Upper lobe of left lung (tissue), 6 donors: ENCODE measurements at places on chromosomes 4 and X. TPM values are rescaled to one million over a fixed set of nuclear protein-coding genes. Genes with fewer than 3 reads are reported as not detected.

DNA sequence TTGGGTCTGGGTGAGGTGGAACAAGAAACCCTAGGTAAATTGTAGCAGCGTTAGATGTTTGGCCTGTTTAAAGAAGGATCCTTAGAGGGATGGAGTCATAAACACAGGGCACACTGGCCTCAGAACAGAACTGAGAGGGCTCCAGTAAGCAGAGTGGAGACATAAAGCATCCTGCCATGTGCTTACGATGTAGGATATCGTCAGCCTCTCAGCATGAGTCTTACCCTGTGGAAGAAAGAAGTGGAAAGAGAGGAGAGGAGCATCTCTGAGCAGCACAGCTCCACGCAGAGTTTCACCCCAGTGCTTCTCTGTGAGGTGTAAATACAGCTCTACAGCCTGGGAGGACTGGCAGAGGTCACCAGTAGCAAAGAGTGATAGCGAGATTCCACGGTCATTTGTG, 27.8 kb upstream of the SORBS2 start:
- no peak overlapping the region for H3K4me3 ChIP-seq
- H3K4me1 ChIP-seq = peaks cover 27% of the 10 kb centered on the region
- no peaks in the 10 kb centered on the region for H3K27me3 ChIP-seq

- no peak overlapping the region for H3K4me3 ChIP-seq
- no peak overlapping the region for H3K27ac ChIP-seq
- H3K27me3 ChIP-seq = no peaks in the 10 kb centered on the region
- no peaks in the 10 kb centered on the region for H3K36me3 ChIP-seq
- peak; percentile 79 for DNase-seq
- H3K4me1 ChIP-seq = peaks cover 8% of the 10 kb centered on the region
Measured at GRCh38 chr4:184163813-184164212, 53.9 kb downstream of the ENPP6 start.

GRCh38 chr4:77127837-77128621, 29.0 kb upstream of the CCNG2 start:
- H3K4me1 ChIP-seq = no peaks in the 10 kb centered on the region
- peak overlapping the region; percentile 57 for H3K27ac ChIP-seq
- H3K36me3 ChIP-seq = no peaks in the 10 kb centered on the region
- H3K27me3 ChIP-seq = no peaks in the 10 kb centered on the region
- H3K4me3 ChIP-seq = no peak overlapping the region

GRCh38 chr4:128301979-128302378, 14.4 kb upstream of the PGRMC2 start:
- H3K4me3 ChIP-seq = no peak overlapping the region
- H3K4me1 ChIP-seq = no peaks in the 10 kb centered on the region
- no peak for DNase-seq
- H3K27ac ChIP-seq = no peak overlapping the region

- H3K4me1 ChIP-seq = peaks cover 29% of the 10 kb centered on the region
- H3K27me3 ChIP-seq = peaks cover 31% of the 10 kb centered on the region
Measured at GRCh38 chr4:3765271-3766035, 732 bp upstream of the ADRA2C start.

DNA sequence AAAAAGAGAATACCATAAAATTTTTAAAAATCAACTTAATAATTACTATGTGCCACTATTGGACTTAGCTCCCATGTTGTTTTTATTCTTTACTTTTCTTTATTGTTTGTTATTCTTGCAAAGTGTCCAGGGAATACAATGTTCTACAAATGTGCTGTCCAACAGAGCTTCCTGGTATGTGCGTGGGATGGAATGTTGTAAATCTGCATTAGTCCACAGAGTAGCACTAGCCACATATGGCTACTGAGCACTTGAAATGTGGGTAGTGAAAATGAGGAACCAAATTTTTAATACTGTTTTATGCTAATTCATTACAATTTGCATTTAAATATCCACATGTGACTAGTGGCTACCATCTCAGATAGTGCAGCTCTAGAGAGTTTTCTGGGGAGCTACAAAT, 14.3 kb upstream of the CORIN start:
- no peak overlapping the region for H3K27ac ChIP-seq
- H3K4me3 ChIP-seq = no peak overlapping the region
- peaks cover 33% of the 10 kb centered on the region for H3K36me3 ChIP-seq
- H3K4me1 ChIP-seq = no peaks in the 10 kb centered on the region

DNA sequence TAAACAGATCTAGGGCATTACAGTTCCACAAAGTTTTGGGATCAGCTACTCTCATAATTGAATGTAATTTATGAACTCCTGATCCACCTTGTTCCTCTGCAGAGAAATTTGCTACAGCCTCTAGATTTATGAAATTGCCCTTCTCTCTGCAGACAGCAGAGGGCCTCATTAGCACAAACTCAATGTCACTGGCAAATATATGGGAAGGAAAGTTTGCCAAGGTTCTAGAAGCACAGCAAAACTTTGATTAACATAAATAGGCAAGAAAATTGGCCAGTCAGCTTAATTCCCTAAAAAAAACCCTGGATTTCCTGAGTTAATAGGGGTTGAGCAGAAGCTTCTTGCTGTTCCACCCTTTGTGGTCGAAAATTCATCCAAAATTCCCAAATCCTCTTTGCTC, 31.5 kb downstream of the PRPS1 start:
- no peak overlapping the region for H3K27ac ChIP-seq
- H3K27me3 ChIP-seq = no peaks in the 10 kb centered on the region
- H3K4me1 ChIP-seq = peaks cover 15% of the 10 kb centered on the region

GRCh38 chrX:100048156-100048555, 361.9 kb downstream of the PCDH19 start:
- no peaks in the 10 kb centered on the region for H3K36me3 ChIP-seq
- DNase-seq = no peak
- H3K27me3 ChIP-seq = no peaks in the 10 kb centered on the region
- no peak overlapping the region for H3K4me3 ChIP-seq

DNA sequence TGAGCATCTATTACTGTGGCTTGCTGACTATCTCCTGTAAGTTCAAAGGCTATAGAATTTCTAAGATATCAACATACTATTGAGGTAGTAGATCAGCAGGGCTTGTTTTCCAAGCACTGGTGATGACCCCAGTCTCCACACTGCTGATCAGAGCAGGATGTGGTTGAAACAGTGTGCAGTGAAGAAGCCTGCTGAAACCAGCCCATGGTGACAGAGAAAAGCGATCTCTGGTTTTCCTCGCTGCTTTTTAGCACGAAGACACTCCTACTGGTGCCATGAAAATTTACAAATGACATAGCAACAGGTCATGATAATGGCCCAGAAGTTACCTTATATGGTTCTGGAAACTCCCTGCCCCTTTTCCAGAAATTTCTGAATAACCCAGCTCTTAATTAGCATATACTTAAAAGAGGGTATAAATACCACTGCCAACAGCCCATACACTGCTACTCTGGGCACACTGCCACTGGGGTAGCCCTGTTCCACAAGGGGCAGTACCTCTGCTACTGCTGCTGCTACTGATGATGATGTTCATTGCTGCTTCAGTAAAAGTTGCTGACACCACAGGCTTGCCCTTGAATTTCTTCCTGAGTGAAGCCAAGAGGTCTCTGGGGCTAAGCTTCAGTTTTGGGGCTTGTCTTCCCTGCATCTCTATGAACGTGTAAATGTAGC, 1689.5 kb upstream of the PCDH10 start:
- no peak for DNase-seq
- no peaks in the 10 kb centered on the region for H3K36me3 ChIP-seq
- no peak overlapping the region for H3K27ac ChIP-seq
- H3K4me3 ChIP-seq = no peak overlapping the region
- H3K27me3 ChIP-seq = no peaks in the 10 kb centered on the region

DNA sequence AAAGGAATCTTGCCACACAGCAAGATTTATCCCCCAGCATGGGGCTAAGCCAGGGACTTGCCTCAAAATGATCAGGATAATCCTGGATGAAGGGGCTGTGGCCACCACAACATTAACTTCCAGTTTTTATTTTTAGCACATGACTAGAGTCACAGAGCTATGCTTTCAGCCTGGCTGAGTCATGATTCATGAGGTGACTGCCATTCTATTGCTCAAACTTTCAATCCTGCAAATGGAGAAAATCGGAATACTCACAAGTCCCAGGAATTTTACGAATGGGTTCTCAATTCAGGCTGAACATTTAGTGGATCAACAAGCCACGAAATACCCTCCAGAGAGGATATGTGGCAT, 70.7 kb upstream of the HPGD start:
- H3K27ac ChIP-seq = peak overlapping the region; percentile 15
- H3K4me3 ChIP-seq = no peak overlapping the region
- H3K36me3 ChIP-seq = no peaks in the 10 kb centered on the region
- H3K4me1 ChIP-seq = peaks cover 13% of the 10 kb centered on the region
- DNase-seq = peak; percentile 31

DNA sequence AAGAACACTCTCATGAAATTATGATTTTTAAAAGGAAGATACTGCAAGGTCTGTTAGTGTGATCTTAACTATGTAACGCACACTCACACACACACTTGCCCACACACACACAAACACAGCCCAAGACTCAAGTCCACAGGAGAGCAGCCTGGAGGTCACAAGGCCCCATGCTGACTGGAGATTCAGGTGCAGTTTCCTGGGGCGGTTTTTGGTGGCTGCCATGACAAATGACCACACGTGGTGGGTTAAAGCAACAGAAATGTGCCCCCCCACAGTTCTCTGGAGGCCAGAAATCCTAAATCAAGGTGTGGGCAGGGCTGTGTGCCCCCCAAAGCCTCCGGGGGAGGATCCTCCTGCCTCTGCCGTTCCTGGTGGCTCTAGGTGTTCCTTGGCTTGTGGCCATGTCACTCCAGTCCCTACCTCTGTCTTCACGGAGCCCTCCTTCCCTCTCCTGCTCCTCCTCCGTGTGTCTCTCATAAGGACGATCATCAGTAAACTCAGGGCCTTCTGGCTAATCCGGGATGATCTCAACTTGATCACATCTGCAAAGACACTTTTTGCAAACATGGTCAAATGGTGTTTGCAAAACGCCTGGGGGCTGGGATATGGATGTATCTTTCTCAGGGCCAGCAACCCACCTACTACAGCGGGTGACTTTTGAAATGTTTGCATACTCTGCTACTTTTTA, 9.7 kb upstream of the HTRA3 start:
- H3K27me3 ChIP-seq = no peaks in the 10 kb centered on the region
- H3K4me1 ChIP-seq = no peaks in the 10 kb centered on the region
- no peaks in the 10 kb centered on the region for H3K36me3 ChIP-seq

GRCh38 chr4:145099653-145100052, 1.5 kb downstream of the ABCE1 start:
- H3K36me3 ChIP-seq = no peaks in the 10 kb centered on the region
- H3K4me3 ChIP-seq = no peak overlapping the region

DNA sequence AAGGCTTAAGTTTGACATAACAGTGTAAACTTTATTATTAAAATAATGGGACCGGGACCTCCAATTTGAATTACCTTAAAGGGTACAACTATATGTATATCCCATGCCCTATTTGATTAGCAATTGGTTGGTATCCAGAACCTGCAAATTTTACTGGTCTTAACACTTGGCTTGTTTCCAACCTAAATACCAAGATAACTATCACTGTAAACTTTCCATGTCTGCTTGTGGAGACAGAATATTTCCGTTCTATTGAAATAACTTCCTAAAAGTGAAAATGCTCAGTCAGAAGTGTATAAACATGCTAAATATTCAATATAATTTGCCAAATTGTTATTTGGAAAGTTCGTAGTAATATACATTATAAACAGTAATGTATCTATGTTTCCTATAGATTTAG, 154.0 kb downstream of the TMEM47 start:
- no peak for DNase-seq
- no peak overlapping the region for H3K27ac ChIP-seq
- no peaks in the 10 kb centered on the region for H3K36me3 ChIP-seq

GRCh38 chr4:16082426-16083240, 1.2 kb downstream of the PROM1 start:
- DNase-seq = peak; percentile 87
- H3K4me1 ChIP-seq = peaks cover 22% of the 10 kb centered on the region
- H3K4me3 ChIP-seq = peak overlapping the region; percentile 47
- no peaks in the 10 kb centered on the region for H3K27me3 ChIP-seq

DNA sequence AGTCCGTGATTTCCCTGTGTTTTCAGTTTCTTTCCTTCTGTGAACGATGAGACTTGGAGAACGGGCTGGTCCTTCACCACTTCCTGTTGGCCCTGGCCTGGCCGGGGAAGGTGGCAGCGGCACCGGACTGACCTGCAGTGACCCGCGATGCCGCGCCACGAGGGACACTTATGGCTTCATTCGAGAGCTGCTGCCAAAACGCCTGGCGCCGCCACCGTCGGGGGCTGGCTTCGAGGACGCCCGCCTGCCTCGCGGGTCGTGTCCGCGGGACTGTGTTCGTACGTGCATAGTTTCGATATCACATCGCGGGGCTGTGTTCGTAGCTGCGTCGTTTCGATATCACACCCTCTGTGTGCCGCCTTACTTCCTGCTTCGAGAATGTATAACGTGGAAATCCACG, 7.5 kb upstream of the UVSSA start:
- no peak for DNase-seq
- peaks cover 3% of the 10 kb centered on the region for H3K4me1 ChIP-seq
- H3K27me3 ChIP-seq = no peaks in the 10 kb centered on the region
- H3K4me3 ChIP-seq = no peak overlapping the region
- H3K27ac ChIP-seq = no peak overlapping the region

DNA sequence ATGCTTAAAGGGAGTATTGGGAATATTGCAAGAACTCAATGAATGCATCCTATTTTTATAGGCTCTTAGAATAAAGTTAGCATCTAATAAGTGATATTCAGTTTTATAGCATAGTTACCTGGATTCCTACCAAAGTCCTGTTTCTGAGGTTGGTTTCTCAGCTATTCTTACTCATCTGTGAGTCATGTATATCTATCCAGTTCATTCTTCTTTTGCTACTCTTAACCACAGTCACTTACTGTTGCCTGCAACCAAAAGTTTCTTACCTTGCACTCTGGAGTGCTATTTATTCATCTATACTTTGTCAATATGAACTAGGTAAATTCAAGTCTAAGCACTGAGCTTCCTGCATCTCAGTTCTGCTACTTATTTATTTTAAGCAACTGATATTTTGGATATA, 322.5 kb downstream of the HS3ST1 start:
- no peak overlapping the region for H3K4me3 ChIP-seq
- no peak overlapping the region for H3K27ac ChIP-seq
- H3K4me1 ChIP-seq = no peaks in the 10 kb centered on the region
- H3K36me3 ChIP-seq = no peaks in the 10 kb centered on the region
- DNase-seq = no peak

Gene NEIL3
- total RNA-seq = 0.46 TPM

Gene GUCY1A1
- 59.9 TPM for total RNA-seq

Gene PNMA6A
- total RNA-seq = not detected

Gene OPRPN
- total RNA-seq = not detected

Gene LINC00632
- total RNA-seq = 18.3 TPM

Gene AFF2
- total RNA-seq = 7.3 TPM

Gene ZNF630
- 6.3 TPM for total RNA-seq

Gene GPR50
- not detected for total RNA-seq

Gene CENPVL2
- not detected for total RNA-seq

Gene HSFX3
- total RNA-seq = not detected

Gene HGFAC
- 1.0 TPM for total RNA-seq

Gene WAS
- 34.3 TPM for total RNA-seq

Gene FGA
- total RNA-seq = 1.0 TPM
